Ascending aorta (tissue), 2 donors: ENCODE measurements at places on chromosomes 6 and 20. TPM values are rescaled to one million over a fixed set of nuclear protein-coding genes. Genes with fewer than 3 reads are reported as not detected.

The JPH2 gene
- 86.7 TPM for total RNA-seq

The FERMT1 gene
- total RNA-seq: 0.75 TPM

The PTK6 gene
- not detected for total RNA-seq

The SLC26A8 gene
- not detected for total RNA-seq

The KIAA0408 gene
- total RNA-seq: not detected

The PRL gene
- total RNA-seq: not detected

The KCNS1 gene
- not detected for total RNA-seq

The CAP2 gene
- total RNA-seq: 7.1 TPM

The TXLNB gene
- not detected for total RNA-seq

The SNX3 gene
- total RNA-seq: 112 TPM

The CDSN gene
- total RNA-seq: not detected

- no peak for DNase-seq
These were observed 37.4 kb downstream of the FOXP4 start for GRCh38 chr6:41583565-41583964.

DNA sequence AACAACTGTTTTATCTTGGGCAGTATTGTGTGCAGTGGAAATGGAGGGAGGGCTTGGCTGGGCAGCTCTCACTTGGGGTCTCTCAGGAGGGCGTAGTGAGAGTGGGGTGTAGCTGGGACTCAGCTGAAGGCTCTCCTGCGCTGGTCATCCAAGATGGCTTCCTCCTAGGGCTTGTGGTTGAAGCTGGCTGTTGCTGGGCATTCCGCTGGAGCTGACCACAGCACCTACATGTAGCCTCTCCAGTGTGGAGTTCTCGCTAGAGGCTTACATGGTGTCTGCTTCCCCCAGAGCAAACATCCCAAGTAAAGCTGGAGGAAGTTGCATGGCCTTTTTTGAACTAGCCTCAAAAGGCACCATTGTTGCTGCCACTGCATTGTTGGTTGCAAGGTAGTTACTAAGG is 344.1 kb upstream of the MARCKS start:
- DNase-seq: no peak

GRCh38 chr20:21182832-21183563 is 57.1 kb downstream of the KIZ start:
- DNase-seq: no peak

DNA sequence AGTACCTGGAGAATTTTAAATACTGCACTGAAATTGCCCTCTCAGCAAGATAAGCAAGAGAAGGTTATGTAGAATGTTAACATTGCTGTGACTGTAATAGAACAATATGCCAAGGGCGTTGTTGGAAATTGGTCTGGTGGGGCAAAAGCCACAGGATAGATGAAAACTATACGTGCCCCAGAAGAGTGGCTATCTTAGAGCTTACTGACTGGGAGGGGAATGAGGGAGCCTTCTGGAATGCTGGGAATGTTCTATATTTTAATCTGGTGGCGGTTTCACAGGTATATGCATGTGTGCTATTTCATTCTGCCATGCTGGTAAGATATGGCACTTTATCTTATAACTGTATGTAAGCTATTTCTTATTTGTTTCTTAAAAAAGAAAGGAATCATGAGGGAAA is 35.2 kb upstream of the YWHAB start:
- DNase-seq: no peak

DNA sequence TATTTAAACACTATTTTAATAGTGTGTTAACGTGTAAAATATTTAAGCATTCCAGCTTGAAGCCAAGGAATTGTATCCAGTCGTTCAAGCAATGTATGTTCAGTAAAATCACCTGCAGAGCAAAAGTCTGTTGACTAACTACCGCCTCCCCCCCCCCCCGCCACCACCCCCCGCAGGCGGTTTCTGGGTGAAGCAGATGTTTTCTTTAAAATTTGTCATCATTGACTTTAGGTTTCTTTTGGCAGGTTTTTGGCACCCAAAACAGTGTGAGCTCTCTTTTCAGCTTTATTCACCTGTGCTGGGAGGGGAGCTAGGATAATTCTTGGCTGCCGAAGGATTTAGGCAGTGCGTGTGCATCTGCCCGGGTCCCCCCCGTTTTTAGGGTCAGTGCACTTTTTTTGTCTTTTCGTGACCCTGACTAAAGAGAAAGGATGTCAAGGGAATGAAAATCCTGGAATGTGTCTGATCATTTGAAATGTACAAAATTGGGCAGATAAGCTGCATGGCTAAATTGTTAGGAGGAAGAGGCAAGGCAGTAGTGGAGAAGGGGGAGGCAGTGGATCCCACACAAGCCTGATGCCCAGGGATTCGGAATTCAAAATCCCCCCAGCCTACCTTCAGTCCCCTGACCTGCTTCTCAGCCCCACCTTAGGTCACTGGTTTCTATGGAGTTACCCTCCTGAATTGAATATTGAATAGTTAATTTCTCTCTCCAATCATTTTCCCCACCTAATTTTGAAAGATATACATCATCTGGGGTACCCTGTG is 1.1 kb downstream of the EDN1 start:
- DNase-seq: no peak

DNA sequence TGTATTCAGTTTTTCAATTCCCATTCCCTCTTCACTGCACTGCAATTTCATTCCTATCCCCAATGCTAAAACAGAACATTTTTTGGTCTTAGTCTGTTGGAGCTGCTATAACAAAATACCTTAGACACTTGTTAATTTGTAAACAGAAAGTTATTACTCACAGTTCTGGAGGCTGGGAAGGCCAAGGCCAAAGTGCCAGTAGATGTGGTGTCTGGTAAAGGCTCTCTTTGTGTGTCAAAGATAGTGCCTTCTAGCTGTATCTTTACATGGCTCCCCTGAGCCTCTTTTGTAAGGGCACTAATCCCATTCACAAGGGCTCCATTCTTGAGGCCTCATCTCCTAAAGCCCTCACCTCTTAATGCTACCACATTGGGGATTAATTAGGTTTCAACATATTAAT is 40.0 kb downstream of the PHIP start:
- DNase-seq: no peak

GRCh38 chr6:157232161-157232895 is 91.0 kb downstream of the TMEM242 start:
- DNase-seq: no peak

DNA sequence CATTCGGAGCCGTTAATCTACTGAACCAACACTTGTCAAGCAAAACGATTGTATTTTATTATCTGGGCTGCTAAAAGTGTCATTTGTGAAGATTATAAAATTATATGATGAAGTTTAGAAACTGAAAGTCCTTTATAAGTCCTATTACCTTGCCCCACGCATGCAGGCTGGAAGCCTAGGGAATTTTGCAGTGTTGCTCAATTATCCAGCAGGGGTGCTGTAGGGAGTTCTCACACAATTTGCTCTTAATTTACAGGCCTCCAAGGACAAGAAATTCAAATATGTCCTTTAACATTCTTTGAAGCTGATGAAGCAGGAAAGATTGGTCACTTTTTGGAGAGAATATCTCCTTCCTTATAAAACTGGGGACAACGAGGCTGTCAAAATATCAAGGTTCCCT is 368.9 kb downstream of the LMBRD1 start:
- no peak for DNase-seq

DNA sequence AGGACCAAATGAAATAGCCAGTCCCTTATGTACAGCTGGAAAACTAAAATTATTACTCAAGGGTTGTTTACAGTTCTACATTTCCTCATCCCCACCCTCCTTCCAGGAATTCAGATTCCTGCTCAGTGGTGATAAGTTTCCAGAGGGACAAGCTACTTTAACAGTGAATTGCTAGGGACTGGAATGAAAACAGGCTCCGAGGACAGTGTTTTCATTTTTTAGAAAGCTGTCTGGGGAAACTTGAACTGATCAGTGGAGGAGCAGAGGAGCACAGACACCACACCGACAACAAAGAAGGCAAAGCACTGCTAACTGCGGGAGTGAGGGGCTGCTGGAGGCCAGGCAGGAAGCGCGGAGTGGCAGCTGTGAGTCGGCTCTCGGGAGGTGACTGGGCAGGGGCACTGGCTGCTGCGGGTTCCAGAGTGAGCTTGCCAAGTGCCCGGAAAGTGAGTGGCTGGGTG is 322.2 kb downstream of the ESR1 start:
- DNase-seq: no peak

- DNase-seq: no peak
These were observed 230.5 kb downstream of the ZMYND8 start for GRCh38 chr20:47125758-47126591.

DNA sequence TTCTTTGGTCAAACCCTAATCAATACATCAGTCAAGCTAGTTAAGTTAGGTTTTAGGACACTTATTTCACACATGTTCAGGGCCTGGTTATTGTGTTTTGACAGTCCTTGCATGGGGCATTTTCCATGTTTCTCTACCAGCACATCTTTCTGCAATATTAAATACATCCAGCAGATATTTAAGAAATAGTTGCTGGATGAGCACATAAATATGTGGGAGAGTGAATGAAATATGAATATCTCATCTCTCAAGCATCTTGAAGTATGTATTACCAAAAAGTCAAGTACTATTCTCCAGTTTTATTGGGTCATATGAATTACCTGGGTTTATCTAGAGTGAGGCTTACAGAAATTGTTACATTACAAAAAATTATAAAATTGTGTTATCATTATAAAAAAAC is 621.9 kb upstream of the GJE1 start:
- DNase-seq: no peak

DNA sequence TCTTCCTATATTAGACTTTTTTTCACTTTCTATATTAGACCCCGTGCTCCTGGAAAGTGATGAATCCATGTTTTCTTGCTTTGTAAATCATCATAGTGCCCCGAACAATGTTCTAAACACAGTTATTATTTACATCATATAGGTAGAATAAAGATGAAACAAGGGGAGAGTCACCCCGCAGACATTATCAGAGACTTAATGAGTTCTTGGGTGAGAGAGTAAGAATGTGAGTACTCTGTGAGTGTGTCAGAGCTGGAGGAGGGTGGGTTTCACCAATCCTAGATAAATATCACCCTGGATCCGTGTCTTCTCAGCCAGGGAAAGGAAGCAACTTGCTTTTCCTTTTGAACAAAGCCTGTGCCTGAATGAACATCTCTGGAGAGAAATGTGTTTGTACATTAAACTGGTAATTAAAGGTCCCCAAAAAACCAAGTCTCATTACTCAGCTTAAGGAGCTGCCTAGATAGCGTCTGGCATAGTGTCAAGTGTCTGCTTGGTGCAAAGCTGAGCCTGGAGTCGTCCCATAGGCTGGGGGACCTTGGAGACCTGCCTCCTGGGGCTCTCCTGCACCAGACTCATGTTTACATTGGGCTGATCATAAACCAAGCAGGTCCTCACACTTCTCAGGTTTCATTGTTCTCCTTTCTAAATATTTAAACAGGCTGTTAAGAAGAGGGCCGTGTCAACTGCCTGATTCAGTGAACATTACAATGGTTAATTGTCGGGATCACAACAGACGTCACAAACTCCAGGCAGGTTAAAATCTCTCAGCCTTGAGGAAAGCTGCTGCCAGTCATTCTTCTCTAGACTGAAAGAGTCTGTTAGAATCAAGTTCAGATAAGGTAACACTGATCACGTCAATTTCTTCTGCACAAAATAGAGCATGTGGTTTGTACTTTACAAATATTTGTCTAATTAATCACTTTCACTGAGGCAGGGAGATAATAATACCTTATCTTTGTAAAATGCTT is 179.7 kb upstream of the MYLIP start:
- DNase-seq: no peak

DNA sequence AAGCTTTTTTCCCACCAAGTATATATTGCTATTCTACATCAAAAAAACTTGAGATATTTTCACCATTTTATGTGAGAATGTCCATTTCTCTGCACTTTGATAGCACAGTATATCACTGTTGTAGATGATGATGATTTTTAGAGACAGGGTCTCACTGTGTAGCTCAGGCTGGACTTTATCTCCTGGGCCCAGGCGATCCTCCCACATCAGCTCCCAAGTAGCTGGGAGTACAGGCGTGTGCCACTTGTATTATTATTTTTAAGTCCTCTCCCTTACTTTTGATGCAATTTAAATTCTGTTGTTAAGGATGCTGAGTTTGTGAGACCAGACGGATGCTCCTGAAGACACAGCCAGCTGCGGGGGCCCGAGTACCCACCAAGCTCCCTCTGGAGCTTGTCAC is 326.8 kb downstream of the QKI start:
- DNase-seq: no peak

DNA sequence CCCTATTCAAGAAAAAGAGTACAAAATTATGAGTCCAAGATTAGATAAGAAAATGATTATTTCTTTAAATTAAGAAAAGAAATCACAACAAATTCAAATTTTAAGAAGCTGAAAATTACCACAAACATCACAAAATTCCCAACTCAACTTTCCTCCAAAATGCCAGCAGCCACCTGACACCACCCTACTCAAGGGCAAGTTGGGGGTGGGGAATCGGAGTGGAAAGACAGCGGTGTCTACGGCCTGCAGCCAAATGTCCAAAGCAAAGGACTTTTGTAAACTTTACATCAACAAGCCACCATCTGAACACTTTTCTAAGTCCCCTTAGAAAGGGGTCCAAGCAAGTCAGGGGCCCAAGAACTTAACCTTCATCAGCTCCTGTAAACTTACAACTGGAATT is 1.6 kb upstream of the EYA2 start:
- no peak for DNase-seq

GRCh38 chr20:45017857-45018256 is 51.5 kb downstream of the STK4 start:
- no peak for DNase-seq
